ENCODE measurements at places on chromosomes 6 and 20. TPM values are rescaled to one million over a fixed set of nuclear protein-coding genes. Genes with fewer than 3 reads are reported as not detected.

Gene CLPSL1
- not detected for total RNA-seq

DNA sequence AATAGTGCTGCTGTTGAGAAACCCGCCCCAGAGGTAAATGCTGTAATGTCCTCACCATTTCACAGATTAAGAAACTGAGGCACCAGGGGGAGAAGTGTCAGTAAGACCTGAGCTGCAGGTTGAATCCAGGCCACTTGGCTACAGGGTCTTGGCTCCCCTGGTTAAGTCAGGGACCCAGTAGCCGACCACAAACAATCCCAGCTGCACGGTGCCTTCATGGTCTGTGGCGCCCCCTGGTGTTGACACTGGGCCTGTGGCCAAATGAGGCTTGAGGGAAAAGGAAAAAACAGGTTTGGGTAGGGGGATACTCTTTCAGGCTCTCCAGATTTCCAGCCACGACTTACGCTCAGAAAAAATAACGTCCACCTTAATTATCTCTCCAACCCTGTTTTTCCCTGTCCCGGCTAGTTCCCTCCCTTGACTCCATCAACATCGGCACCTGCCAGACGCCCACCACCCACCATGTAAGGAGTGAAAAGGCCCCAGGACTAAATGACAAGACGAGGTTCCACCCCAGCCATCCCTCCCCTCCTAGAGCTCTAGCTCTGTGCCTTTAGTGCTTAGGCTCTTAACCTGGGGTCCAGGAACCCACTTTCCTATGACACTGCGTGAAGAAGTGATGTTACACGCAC is 47.7 kb upstream of the POLR1H start:
- no peak overlapping the region for H3K27ac ChIP-seq
- no peak overlapping the region for H3K4me3 ChIP-seq
- H3K36me3 ChIP-seq, result no peaks in the 10 kb centered on the region
- DNase-seq, result peak; percentile 19
- no peaks in the 10 kb centered on the region for H3K27me3 ChIP-seq
- no peaks in the 10 kb centered on the region for H3K4me1 ChIP-seq

Gene CTCFL
- total RNA-seq, result not detected

Gene IL17A
- not detected for total RNA-seq

DNA sequence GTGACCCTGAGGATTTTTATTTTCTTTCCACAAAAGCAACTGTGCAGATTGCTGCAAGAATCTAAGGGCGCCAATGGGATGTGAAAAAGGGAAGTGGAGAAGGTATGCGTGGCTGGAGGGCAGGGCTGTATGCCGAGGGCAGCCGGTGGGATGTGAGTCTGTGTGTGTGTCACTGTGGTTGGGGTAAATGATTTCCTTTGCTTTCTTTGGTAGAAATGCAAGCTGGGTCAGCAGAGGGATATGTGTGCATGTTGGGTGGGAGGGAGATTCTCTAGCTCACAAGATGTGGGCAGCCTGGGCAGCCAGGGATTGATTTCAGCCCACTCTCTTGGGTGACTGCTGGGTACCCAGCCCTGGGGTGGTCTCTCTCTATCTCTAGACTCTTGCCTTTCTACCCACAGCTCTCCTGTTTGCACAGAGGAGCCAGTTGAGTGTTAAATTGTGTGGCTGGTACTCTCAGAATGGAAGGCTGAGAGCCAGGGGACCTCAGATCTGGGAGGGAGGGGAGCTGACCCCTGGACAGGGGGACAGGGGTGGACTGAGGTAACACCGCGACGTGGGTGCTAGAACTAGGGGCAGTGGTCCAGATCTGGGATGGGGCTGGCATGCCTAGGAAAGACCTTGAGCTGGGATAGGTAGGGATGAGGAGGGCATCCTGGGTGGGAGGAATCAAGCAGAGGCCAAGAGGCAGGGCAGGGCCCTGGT is 136.8 kb upstream of the RNF24 start:
- DNase-seq, result no peak
- peak overlapping the region; percentile 28 for H3K27ac ChIP-seq
- peaks cover 18% of the 10 kb centered on the region for H3K4me1 ChIP-seq
- H3K4me3 ChIP-seq, result no peak overlapping the region
- no peaks in the 10 kb centered on the region for H3K27me3 ChIP-seq

GRCh38 chr6:85275338-85275985 is 174.4 kb upstream of the NT5E start:
- no peak for DNase-seq
- no peaks in the 10 kb centered on the region for H3K4me1 ChIP-seq
- no peak overlapping the region for H3K27ac ChIP-seq
- H3K4me3 ChIP-seq, result no peak overlapping the region
- H3K27me3 ChIP-seq, result no peaks in the 10 kb centered on the region
- no peaks in the 10 kb centered on the region for H3K36me3 ChIP-seq

Gene JPH2
- 11.1 TPM for total RNA-seq

GRCh38 chr6:32058511-32058963 is 20.3 kb downstream of the CYP21A2 start:
- no peak for DNase-seq
- no peaks in the 10 kb centered on the region for H3K36me3 ChIP-seq
- no peak overlapping the region for H3K4me3 ChIP-seq
- H3K27ac ChIP-seq, result no peak overlapping the region
- H3K4me1 ChIP-seq, result no peaks in the 10 kb centered on the region

Data from MCF 10A (cell line).